RCC 7860 (cell line): ENCODE measurements at places on chromosomes 2 and 18.

GRCh38 chr18:79737426-79737825 lies 57.8 kb downstream of the CTDP1 start:
- DNase-seq = no peak

GRCh38 chr2:105797298-105797819 lies 52.6 kb downstream of the NCK2 start:
- DNase-seq = no peak

- no peak for DNase-seq
Observed at GRCh38 chr2:173599821-173600359, 245.2 kb downstream of the CDCA7 start.

DNA sequence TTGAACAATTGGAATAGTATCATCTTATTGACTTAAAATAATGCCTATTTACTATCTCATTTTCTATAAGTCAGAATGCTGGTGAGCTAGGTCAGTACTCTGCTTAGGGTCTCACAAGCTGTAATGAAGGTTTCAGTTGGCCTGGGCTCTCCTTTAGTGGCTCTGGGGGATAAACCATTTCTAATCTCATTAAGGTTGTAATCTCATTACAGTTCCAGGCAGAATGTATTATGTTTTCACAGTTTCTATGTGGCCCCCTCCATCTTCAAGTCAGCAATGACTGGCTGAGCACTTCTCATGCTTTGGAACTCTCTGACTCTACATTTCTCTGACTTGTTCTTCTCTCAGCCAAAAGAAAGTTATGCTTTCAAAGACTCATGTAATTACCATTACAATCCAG lies 163.1 kb downstream of the CCDC178 start:
- no peak for DNase-seq

DNA sequence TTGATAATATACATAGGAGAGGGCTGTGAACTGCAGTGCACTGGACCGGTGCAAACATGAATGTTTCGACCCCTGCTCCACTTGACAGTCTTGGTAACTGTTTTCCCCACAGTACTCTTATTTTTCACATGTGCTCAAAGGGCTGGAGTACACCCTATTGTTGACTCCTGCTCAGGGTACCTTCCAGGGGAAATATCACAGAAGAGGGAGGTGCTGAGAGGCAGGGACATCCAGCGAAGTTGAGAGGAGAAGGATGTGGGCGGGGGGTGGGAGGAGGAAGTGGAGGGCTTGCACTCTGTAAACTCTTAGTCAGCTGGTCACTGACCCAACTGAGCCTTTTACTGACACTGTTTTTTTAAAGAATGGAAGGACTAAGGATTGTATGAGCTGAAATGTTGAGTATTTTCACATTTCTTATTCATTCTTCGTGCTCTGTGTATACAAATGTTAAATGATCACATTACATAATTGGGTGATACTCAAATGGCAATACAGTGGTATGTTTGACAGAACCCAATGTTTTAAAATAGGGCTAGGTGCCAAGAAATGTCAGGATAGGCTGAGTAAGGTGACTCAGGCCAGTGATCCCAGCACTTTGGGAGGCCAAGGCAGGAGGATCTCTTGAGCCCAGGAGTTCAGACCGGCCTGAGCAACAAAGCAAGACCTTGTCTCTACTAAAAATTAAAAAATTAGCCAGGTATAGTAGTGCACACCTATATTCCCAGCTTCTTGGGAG lies 10.0 kb downstream of the INPP4A start:
- DNase-seq = peak; percentile 21

- DNase-seq = no peak
Observed at GRCh38 chr18:7855028-7855427, 287.9 kb downstream of the PTPRM start.

- no peak for DNase-seq
Observed at GRCh38 chr2:140210963-140211362, 1430.8 kb upstream of the NXPH2 start.

- no peak for DNase-seq
Observed at GRCh38 chr2:226581661-226582060, 218.0 kb downstream of the IRS1 start.

- no peak for DNase-seq
Observed at GRCh38 chr2:45919711-45920111, 268.2 kb downstream of the PRKCE start.

- DNase-seq = no peak
Observed at GRCh38 chr2:141041281-141041680, 1089.5 kb downstream of the LRP1B start.

GRCh38 chr2:128305555-128306080 lies 13.1 kb downstream of the HS6ST1 start:
- DNase-seq = no peak

- DNase-seq = no peak
Observed at GRCh38 chr2:215022418-215022817, 116.0 kb downstream of the ABCA12 start.

- peak; percentile 67 for DNase-seq
Observed at GRCh38 chr2:237122214-237122666, 36.6 kb downstream of the COPS8 start.

- DNase-seq = peak; percentile 40
Observed at GRCh38 chr2:68828887-68829708, 42.1 kb downstream of the BMP10 start.

DNA sequence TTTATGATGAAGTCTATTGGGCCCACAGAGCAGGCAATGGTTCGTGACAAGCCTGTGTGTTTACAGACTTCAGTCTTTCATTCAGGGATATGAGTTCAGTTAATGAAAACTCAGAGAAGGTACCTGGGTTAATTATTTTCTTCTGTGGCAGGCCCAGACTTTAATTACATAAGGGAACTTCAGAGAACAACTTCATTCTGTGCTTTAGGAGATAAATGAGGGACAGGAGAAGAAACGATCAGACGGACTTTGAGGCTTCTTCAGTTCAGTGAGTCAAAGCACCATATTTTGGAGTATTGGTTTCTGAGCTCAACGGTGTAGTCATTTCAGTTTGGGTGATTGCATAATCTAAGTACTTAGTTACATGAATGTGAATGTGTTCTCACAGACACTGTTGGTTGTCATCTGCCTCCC lies 203.0 kb upstream of the KCNJ3 start:
- no peak for DNase-seq

GRCh38 chr18:64734063-64734462 lies 585.2 kb upstream of the LINC00305 start:
- no peak for DNase-seq

DNA sequence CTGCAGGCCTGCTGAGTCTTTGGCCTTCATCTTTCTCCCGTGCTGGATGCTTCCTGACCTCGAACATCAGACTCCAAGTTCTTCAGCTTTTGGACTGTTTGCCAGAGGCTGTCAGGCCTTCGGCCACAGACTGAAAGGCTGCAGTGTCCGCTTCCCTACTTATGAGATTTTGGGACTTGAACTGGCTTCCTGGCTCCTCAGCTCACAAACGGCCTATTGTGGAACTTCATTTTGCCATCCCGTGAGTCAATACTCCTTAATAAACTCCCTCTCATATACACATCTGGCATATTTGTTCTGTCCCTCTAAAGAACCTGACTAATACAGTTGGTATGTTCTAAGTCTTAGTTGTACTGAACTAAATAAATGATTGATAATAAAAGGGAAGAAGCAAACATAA lies 702.8 kb upstream of the LINC00305 start:
- DNase-seq = no peak

GRCh38 chr2:40325116-40325515 lies 126.8 kb downstream of the SLC8A1 start:
- peak; percentile 18 for DNase-seq

DNA sequence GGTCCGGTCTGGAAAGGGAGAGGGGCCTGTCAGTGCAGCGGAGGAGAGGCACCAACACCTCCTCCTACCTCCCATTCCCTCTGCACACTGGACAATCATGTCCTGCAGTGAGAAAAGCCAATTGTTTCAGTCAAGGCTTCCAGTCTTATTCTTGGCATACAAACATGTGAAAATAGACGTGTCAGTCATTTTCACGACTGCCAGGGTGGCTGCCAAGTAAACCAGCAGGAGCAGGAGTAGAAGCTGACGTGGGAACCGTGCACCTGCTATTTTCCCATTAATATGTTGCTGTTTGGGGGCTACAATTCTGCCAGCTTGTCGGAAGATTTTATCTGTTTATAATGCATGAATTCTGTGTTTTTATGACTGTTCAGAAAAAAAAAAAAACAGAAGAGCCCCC lies 202.3 kb downstream of the SPP2 start:
- no peak for DNase-seq

DNA sequence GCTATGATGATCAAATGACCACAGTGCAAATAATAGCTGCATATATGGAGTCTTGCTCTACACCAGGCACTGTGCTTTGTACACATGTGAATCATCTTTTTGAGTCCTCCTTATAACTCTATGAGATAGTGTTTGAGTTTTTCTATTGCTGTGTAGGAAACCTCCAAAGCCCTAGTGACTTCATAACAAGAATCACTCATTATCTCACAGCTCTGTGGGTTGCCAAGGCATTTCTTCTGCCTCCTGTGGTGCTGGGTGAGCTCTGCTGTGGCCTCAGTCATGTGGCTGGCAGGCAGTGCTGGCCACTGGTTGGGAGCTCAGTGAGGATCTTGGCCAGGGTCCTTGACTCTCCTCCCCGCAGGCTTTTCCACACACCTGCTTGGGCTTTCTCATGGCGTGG lies 153.4 kb downstream of the CAPN13 start:
- DNase-seq = peak; percentile 67

DNA sequence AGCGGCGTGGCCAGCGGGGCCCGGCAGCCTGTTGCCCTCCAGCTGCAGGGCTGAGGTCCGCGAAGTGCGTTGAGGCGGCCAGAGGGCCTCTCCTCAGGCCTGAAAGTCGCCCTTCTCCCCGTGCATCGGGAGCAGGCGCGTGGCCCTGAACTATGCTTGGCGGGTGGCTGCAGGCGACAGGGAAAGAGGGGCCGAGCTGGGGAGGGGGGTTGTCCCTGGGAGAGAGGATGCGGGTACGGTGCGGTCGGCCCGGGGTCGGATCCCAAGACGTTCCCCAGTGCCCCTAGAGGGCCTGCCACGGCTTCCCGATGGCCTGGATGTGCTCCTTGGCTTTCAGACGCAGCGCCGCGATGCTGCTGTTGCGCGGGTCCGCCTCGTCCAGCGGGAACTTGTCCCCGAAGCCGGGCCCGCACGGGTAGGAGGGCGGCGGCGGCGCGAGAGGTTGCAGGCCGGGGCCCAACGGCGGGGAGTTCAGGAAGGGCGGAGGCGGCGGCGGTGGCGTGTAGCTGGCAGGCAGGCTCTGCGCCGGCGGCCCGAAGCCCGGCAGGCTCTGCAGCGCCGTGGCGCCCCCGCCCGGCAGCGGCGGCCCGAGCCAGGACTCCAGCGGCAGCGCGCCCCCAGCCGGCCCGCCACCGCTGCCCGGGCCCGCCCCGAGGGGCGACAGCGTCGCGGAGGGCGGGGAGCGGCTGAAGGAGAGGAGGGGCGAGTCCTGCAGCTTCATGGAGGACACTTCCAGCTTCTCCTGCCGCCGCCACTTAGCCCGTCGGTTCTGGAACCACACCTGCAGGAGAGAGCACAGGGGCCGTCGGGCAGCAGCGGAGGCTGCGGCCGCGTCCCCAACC lies 4.3 kb downstream of the RAX start:
- DNase-seq = no peak

DNA sequence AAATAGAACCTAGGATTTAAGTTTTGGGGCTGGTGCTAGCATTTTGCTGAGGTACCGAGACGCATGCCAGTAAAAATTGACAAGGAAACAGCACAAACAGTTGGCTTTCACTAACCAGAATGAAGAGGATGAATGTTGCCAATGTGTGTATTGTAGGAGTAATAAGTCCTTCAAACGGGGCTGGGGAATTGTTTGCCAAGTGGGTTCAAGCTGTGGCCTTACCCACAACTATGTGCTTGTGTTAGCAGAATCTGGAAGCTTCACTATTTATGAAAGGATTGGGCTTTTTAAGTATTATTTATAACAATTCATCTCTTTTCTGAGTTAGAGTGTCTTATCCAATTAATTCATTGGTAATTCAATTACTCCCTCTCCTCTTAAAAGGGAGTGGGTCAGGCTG lies 15.0 kb upstream of the KIF5C start:
- no peak for DNase-seq

- DNase-seq = no peak
Observed at GRCh38 chr18:63147973-63148372, 171.6 kb downstream of the BCL2 start.

- DNase-seq = no peak
Observed at GRCh38 chr2:231245249-231246094, 47.0 kb downstream of the ARMC9 start.

DNA sequence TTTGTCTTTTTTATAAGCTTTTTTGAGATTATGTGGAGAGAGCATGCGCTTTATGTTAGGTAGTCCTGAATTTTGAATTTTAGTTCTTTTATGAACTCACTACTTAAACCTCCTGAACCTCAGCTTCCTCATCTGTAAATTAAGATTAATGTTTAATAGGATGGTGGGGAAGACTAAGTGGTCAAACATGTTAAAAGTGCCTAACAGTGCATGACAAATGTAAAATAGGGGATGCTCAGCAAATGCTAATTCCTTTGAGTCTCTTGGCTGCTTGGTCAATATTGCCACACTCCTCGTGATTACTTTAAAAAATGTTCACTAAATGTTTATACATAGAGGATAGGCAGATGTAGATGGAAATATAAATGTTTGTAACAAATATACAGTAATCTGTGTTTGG lies 6.8 kb downstream of the BIRC6 start:
- peak; percentile 47 for DNase-seq

GRCh38 chr2:85728883-85729824 lies 24.6 kb upstream of the ATOH8 start:
- DNase-seq = peak; percentile 72

DNA sequence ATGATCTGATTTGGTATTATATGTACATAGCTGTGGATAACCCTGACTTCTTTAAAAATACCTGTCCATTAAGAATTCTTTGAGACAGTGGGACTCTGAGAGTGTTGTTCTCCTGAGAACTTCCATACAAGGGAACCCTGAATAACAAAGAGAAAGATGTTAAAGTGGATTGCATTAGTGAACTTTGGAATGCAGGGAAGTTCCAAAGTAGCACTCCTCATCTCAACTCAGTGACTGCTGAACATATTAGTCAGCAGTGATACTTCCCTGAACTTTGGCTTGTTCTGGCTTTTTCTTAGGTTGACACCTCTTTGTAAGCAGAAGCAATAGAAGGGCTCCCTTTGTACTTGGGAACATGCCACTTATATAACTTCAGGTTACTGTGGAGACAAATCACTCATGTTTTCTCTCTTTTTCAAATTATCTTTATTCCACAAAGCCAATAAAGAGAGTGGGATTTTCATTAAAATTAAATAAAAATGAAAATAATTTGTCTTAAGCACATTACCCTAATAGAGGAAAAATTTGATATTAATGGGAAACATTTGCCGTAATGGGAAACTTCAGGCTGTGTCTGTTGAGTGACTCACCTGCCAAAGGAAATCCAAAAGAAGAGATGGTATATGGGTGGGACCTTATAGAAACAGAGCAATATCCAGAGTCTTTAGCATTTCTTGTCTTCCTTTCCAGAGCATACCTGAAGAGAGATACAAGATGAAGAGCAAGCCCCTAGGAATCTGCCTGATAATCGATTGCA lies 33.3 kb downstream of the CFLAR start:
- DNase-seq = peak; percentile 96
